Activated naive CD4-positive, alpha-beta T cell treated with Interleukin-2 at 50 U/mL for 16 hours (primary cell): ENCODE measurements at places on chromosomes 5 and 9.

DNA sequence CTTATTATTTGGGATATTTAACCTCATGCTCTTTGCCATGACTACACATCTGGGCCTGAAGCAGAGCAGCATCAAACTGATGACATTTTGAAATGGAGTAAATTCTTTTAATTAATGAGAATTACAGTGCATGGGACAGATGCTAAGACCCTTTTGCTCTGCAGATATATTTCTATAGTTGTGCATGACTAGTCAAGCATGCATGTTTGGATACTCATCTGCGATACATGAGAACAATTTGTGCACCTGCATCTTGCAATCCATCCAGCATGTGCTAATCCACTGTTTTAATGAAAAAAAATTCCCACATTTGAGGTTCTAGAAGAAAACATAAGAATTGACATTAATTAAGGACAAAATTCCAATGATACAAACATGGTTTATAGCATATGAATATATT lies 1047.6 kb upstream of the ACO1 start:
- no peak for DNase-seq

DNA sequence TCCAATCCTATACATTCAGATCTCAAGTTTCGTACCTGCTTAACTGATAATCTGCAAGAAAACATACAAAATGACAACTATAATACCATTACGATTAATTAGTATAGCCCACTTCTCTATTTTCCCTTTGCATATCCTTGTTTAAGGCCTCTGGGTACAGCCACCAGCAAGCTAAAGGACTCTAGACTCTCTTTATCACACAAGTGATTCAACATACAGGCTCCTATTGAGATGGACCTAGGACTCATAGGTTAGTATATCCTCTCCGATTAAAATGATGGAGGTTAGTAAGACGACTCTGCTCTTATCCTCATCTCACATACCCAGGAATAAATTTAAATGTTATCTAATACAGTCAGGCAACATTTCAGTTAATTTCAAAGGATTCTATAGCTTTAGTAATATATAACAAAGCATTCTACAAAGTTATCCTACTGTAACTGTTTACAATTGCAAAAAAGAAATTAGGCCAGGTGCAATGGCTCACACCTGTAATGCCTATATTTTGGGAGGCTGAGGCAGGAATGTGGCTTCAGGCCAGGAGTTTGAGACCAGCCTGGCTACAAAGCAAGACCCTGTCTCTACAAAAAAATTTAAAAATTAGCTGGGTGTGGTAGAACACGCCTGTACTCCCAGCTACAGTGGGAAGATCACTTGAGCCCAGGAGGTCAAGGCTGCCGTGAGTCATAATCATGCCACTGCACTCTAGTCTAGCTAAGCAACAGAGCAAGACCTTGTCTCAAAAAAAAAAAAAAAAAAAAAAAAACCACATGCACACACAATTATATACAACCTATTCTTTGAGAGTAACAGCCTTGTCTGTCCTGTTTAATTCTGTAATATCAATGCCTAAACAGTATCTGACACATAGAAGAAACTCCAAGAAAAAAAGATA lies 15.4 kb downstream of the HAUS6 start:
- no peak for DNase-seq

GRCh38 chr5:176902102-176902814 lies 3.1 kb upstream of the HK3 start:
- no peak for DNase-seq

- no peak for DNase-seq
These were observed 98.8 kb downstream of the BOD1 start for GRCh38 chr5:173517648-173518047.

DNA sequence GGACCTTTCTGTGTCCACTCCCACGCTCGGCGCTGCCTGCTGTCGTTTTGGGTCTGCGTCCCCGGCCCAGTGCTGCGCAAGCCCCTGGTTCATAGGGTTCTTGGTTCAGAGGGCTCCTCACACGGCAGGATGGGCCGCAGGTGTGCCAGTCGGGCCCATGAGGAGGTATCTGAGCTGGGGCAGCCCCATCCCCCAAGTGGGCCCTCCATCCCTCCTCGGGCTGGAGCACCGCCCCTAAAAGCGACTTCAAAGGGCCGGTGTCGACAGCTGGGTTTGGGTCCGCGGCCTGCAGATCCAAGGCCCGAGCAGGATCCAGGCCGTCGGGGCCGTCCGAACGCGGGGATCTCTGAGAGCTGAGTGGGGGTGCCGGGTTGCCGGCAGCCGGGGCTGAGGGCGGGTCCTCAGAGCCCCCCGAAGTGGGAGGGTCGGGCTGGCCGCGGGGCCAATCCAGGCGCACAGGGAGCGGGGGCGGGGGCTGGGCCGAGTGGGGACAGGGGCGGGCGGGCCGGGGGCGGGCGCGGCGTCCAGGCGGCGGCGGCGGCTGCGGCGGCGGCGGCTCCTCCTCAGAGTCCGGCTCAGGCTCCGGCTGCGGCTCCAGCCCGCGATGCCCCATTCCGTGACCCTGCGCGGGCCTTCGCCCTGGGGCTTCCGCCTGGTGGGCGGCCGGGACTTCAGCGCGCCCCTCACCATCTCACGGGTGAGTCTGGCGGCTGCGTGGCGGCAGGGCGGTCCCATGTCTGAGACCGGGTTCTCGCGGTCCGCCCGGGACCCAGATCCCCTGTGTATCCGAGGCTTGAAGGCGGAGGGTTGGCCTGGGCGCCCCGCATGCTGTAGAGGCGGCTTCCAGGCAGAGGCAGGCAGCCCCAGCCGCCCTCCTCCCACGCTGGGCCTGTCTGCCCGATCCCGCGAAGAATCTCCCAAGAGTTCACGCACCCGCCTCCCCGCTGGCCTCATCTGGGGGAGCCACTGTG lies at the start of gene PDLIM4:
Gene PDLIM4, plus strand, starts transcription at position 566 of the 971 bp plus-strand sequence. Its CDS starts 39 bp downstream, at position 605.
- peak; percentile 1 for DNase-seq

DNA sequence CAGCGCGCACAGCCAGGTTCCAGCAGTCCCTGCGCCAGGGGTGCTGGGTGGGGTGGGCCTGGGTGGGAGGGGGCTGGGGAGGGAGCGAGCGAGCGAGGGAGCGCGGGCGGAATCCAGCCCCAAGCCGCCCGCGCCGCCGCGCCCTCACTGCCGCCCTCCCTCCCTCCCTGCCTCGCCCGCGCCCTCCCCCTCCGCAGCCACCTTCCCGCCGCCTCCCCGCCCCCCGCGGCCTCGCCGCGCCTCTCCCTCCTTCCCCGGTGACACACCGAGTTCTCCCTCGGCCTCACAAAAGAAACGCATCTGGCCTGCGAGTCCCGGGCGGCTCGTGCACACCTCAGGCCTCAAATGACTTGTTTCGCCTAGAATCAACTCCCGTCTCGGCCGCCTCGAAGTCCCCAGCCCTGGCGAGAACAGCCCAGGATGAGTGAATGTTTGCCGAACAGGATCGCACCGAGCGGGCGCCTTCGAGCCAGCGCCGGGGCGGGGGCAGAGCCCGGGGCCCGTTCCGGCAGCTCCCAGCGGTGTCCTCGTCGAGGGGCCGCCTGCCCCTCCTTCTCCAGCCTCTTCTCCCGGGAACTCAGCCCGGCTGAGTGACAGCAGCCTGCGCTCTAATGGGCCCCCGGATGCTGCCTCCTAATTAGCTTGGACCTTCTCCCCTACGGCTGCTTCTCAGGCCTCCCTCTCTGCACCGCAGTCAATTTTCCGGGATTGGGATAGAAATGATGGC lies 371 bp upstream of the PITX1 start:
- DNase-seq: peak; percentile 20

DNA sequence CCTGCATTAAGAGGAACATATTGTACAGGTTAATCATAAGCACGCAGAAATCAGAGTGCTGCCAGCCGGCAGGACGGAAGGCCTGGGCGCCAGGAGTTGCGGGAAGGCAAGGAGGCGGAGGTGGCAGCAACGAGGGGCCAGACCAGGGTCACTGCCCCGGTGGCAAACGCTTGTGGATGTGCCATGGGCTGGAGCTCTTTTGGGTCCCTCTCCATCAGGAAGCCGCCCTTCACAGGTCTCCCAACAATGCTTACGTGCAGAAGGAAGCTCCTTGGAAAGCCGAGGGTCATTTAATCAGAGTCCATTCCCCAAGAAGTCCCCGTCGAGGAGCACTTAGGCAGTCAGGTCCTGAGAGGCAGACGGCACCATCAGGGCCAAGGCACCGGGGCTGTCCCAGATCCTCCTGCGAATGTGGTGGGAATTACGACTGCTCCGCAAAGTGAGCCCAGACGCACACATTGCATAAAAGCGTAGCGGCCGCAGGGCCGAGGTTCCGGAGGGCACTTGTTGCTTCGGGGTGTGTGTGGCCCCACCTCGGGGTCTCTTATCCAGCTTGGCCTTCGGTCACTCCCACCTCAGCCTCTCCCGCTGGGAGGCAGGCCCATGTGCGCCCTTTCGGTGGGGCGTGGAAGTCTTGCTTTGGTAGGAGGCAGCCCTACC lies 20.5 kb downstream of the MRPL36 start:
- no peak for DNase-seq

GRCh38 chr5:179732918-179733771 lies 523 bp downstream of the MAML1 start:
- DNase-seq: peak; percentile 49

DNA sequence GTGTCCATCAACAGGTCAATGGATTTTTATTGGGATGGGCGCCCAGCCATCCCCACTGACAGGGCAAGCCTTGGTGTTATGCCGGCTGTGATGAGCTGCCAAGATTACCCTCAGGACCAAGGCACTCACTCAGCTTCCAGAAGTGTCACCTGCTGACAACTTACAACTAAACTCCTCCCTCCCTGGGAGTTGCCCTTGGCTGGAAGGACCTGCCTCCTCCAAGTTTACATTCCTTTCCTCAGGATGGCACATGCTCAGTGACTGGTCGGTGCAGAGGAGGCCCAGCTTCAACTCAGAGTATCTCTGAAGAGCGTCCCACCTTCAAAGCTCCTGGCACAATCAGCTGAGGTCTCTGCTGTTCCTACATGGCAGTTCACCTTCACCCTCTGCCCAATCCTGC lies 52.5 kb upstream of the ZBTB43 start:
- DNase-seq: no peak

GRCh38 chr9:8384091-8384490 lies 584.5 kb upstream of the DMAC1 start:
- no peak for DNase-seq

GRCh38 chr5:116379306-116379705 lies 195.3 kb downstream of the SEMA6A start:
- DNase-seq: no peak

DNA sequence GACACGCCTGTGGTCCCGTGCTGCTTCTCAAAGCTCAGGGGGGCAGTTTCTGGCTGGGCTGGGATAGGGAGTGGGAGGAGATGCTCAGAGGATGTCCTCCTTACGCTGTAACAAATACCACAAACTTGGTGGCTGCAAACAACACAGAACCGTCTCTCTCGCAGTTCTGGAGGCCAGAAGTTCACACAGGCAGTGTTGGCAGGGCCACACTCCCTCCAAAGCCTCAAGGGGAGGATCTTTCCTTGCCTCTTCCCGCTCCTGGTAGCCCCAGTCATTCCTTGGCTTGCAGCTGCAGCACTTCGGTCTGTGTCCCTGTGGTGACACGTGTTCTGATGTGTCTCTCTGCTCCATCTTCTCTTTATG lies 10.4 kb upstream of the ORM1 start:
- no peak for DNase-seq

DNA sequence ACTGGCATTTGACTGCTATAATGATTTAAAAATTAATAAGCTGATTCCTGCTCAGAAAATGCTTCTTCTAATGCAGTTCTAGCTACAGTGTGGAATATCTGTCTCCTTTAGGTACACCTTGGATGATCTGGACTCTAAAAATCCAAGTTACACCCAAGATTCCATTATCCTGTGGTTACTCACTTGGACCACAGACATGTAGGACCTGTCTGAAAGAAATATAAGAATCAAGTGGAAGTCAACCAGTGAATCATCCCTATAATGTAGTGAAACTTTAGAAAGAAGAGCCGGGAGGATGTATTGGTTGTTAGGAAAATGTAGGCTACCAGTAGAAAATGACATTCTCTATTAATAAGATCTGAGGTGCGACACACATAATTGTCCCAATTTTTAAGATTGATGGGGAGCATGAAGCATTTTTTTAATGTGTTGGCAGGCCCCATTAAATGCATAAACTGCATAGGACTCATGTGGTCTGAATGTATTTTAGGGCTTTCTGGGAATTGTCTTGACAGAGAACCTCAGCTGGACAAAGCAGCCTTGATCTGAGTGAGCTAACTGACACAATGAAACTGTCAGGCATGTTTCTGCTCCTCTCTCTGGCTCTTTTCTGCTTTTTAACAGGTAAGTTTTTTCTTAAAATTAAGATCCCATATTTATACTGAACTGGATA lies at the start of gene SPINK6:
Gene SPINK6, plus strand, starts transcription at position 512 of the 673 bp plus-strand sequence. Its CDS starts 55 bp downstream, at position 567.
- no peak for DNase-seq

- no peak for DNase-seq
These were observed 77.6 kb upstream of the SEMA6A start for GRCh38 chr5:116652196-116652729.

GRCh38 chr5:35863159-35863558 lies 6.5 kb downstream of the IL7R start:
- no peak for DNase-seq

- no peak for DNase-seq
These were observed 110.9 kb upstream of the PRRC1 start for GRCh38 chr5:127406326-127407121.

- no peak for DNase-seq
These were observed 21.9 kb upstream of the TNFSF15 start for GRCh38 chr9:114827641-114828302.

- DNase-seq: no peak
These were observed 2.4 kb downstream of the TLR4 start for GRCh38 chr9:117706421-117707116.

- DNase-seq: no peak
These were observed 672.9 kb downstream of the NR2F1-AS1 start for GRCh38 chr5:92907938-92908606.

DNA sequence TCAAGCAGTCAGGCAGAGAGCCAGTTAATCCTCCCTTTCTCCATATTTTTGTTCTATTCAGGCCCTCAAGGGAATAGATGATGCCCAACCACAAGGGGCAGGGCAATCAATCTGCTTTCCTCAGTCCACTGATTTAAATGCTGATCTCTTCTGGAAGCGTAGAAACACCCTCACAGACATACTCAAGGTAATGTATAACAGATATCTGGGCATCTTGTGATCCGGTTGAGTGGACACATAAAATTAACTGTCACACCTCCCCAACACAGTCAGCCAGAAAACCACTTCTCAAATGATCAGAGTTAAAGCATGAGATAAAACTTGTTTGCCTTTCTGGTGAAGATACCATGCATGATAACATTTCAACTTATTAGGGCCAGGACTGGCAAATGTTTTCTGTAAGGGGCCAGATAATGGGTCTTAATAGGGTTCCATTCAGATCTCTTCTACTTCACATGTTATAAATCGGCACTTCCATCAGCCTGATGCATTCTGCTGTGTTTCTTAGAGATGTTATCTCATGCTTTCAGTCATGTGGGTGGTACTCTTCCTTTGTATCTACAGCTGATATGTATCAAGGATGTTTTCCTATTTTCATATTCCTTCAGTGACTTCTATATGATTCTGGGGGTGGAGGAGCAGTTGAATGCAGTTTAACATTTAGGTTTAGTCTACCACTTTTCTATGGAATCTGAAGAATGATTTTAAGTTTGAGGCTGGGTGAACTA lies 58.9 kb upstream of the CNTLN start:
- no peak for DNase-seq
